ENCODE measurements at places on chromosomes 16 and 17.

- no peak for DNase-seq
Observed at GRCh38 chr17:34166352-34166751, 88.7 kb upstream of the CCL2 start.

DNA sequence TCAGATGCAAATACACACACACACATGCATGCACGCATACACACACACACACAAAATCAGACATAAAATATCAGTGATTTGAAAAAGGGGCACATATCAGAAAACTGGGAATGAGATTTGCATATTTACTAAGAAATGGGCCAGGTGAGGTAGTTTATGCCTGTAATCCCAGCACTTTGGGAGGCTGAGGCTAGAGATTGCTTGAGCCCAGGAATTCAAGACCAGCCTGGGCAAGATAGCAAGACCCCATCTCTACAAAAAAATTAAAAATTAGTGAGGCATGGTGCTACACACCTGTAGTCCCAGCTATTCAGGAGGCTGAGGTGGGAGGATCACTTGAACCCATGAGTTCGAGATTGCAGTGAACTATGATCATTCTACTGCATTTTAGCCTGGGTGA lies 22.4 kb upstream of the PNPO start:
- no peak for DNase-seq

- no peak for DNase-seq
Observed at GRCh38 chr17:47630614-47631013, 19.1 kb upstream of the KPNB1 start.

DNA sequence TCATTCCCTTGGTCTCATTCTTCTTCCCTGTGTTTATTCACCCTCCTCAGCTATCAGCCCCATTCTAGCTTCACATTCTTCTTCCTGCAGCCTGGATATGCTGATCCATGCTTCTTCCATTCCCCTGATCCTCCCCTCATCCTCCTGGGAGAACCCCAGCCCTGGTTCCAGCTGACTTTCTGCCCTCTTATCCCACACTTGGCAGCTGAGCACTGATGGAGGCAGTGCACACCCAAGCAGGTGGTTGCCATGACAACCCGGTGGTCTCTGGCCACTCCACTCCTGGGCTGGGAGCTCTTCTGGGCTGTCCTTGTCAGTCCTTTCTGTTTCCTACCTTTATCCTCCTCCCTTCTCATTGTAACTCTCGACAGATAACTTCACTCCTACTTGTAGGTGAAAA lies 16.7 kb upstream of the TUBG2 start:
- no peak for DNase-seq

DNA sequence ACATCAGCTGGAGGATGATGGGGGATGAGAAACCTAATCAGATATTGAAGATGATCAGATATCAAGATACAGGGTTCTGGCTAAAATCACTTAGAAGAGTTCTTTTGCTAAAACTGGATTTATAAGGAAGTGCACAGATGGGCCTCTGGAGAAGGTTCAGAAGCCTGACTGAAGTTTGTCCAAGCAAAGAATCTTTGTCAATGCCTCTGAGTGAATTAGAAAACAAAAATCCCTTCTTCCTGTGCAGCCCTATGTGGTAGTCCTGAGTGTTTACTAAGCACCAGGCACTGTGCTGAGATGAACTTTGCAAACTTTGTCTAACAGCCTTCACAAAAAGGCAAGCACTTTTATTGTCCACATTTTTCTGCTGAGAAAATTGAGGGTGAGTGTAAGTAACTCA lies 11.4 kb upstream of the CENPV start:
- no peak for DNase-seq

- no peak for DNase-seq
Observed at GRCh38 chr17:18218756-18219415, 6.5 kb upstream of the LLGL1 start.

DNA sequence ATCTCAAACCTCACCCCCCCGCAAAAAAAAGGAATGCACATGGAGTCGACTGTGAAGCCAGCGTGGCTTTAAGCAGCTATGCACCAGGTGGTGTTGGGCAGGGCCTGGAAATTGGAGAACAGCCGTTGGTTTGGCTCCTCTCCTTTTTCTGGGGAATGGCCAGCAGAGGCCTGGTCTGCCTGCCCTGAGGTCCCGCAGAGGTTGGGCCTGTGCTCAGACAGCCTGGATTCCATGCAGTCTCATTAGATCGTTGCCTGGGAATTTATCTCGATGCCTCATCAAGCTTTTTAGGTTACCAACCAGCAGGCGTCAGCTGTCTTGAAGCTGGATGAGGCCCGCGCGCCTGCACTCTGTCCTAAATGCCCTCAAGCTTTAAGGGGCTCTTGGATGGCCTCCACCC lies 9.8 kb downstream of the SLC12A3 start:
- DNase-seq: no peak

GRCh38 chr16:85541980-85542900 lies 70.9 kb upstream of the GSE1 start:
- no peak for DNase-seq

DNA sequence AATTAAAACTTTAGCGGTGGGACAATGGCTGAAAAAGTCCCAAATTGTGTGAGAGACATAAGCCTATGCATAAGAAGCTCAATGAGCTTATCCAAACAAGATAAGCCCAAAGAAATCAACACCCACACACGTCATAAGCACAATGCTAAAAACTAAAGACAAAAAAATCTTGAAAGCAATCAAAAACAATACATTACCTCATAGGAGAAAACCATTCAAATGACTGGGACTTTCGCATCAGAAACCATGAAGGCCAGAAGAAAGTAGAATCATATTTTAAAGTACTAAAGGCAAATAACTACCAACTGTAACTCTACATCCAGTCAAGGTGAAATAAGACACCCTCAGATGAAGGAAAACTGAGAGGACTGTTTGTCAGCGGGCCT lies 50.2 kb downstream of the ZCCHC14 start:
- no peak for DNase-seq

DNA sequence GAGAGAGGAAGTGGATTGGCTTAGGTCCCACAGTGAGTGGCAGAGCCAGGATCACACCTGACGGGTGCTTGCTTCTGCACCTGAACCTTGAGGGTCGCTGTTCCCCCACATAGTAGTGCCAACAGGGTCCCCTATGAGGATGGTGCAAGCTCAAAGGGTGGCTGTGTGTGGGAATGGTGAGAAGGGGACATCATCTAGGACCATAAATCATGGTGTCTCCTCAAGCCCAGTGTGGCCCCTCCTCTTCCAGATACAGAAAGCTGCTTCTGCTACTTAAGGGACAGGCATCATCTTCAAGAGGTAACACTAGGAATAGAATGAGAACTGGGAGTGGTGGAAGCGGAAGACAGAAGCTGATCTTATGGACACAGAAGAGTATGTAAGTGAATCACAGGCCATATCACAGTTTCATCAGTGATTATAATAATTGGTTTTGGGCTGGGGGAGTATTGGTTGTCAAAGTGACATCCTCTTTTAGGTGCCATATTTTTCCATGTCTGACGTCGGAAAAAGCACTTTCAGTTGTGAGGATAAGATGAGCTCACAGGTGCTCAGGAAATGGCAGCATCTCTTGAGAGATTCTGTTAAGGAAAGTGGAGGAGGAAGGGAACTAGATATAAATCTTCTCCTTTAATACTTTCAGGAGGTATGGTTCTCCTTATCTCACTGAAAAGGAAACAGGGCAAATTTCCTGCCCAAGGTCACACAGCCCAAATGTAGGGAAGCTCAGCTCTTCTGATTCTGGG lies 83.2 kb upstream of the HNF1B start:
- DNase-seq: peak; percentile 52

GRCh38 chr16:80619824-80620223 lies 79.0 kb downstream of the DYNLRB2 start:
- no peak for DNase-seq

GRCh38 chr17:62130739-62131138 lies 65.7 kb upstream of the MED13 start:
- DNase-seq: no peak

GRCh38 chr16:83019963-83020362 lies 393.2 kb downstream of the CDH13 start:
- no peak for DNase-seq

GRCh38 chr17:35287286-35287811 lies 44.5 kb downstream of the SLFN5 start:
- peak; percentile 18 for DNase-seq

DNA sequence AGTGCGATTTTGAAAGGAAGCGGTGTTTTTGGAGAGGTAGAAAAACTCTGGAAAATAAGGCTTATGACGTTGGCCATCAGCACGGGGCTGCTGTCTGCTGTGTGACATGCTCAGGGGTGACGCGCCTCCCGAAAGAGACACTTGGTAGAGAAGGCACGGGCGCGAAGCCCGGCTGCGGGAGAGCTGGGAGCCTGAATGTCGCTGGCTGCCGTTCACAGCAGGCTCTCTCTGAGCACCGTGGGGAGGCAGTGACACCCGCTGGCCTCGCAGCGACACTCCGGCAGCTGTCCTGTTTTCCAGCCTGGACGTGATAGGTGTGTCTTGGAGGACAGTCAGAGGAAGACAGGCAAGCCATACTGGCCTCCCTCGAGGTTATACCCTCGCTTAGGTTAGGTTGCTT lies 759.1 kb upstream of the RBFOX1 start:
- DNase-seq: no peak

DNA sequence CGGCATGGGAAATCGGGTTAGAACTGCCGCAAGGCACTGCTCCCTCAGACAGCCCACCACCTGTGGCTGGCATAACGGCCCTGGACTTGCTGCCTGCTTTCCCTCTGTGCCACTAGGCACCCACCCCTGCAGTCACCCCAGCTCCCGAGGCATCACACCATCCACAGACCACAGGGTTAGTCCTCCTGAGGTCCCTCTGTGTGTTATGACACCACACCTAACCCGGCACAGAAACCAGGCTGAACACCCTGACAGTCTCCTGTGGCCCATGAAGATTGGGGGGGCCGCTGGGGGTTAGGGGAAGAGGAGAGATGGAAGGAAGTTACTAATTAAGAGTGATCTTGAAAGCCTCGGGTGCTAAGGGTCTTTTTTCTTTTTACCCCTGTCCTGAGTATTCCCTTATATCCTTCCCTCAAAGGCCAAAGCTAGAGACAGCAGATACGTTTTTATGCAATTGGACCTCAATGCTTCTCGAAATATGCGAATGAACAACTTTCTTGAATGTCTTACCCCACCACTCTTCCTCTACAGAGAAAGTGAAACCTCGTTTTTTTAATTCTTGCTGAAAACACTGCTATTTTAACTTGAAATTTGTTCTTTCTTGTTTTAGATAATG lies 7.0 kb downstream of the CYTH1 start:
- peak; percentile 20 for DNase-seq

DNA sequence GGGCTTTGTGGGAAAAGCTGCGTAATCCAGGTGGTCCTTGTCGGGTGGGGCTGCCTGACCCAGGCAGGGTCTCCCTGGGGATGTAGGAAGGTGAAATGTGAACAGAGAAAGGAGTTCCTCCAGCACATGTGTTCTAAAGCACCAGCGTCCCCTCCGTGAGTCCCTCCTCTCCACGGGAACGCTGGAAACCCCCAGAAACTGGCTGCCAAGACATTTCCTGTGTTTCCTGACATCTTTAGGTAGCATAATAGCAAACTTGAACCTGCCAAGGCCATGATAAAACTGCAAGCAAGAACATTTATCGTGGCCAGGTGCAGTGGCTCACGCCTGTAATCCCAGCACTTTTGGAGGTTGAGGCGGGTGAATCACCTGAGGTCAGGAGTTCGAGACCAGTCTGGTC lies 12.6 kb upstream of the PYDC1 start:
- DNase-seq: peak; percentile 68

DNA sequence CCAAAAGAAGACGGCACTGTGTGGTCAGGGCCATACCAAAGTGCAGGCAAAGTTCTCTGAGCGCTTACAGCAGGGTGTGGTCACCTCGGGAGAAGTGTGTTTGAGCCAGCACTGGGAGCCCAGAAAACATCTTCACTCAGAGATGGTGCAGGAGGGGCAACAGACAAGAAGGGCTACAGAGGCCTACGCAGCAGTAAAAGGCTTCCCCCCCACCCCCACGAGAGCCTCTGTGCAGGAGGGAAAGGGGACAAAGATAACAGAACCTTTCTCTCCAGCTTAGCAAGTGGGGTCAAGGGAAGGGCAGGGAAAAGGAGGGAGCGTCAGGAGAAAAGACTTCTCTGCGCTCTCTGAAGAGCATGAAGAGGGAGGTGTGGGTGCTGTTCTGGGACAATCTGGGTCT lies 2.8 kb downstream of the VAT1 start:
- DNase-seq: no peak

DNA sequence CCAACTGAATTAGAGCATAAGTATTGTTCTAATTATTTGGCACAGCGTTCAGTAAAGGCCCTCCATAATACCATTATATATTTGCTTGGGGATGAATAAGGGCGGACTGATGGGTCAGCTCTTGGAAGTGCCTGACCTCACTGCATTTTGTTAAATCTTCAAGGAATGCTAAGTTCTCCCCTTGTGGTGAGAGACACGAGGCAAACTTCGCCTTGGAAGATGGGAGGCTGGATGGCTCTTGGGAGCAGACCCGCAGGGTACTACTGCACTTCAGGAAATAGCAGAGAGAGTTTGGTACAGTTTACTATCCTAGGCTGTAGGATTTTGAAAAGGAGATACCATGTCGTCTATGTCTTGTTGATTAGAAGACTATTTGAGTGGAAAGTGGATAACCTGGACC lies 87.0 kb upstream of the RPRML start:
- no peak for DNase-seq

- no peak for DNase-seq
Observed at GRCh38 chr16:81181013-81181720, 57.3 kb upstream of the BCO1 start.

DNA sequence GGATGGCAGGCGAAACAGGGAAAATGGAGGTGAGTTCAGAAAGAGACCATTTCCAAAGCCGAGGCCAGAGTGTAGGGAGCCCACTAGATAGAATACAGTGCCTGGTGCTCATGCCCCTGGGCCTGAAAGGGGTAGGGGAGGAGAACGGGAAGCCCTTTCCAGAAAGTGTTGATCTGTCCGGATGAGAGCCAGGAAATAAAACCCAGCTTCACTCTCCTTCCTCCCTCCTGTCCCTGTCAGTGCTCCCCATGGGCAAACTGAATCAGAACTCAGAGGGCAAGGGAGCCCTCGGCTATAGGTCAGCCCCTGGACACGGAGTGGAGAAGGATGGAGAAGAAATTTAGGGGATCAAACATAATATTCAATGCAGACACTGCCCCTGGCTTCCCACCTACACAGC lies 57.7 kb upstream of the RPL38 start:
- no peak for DNase-seq

Data from common myeloid progenitor, CD34-positive (primary cell).